Stimulated activated CD8-positive, alpha-beta memory T cell treated with anti-CD3 and anti-CD28 coated beads, Interleukin-4, amount 100 ng/mL, for 48 hours (primary cell): ENCODE measurements at places on chromosomes 2 and 18.
A peak's percentile ranks its signal among the peaks of the same experiment; 100 is the strongest.

DNA sequence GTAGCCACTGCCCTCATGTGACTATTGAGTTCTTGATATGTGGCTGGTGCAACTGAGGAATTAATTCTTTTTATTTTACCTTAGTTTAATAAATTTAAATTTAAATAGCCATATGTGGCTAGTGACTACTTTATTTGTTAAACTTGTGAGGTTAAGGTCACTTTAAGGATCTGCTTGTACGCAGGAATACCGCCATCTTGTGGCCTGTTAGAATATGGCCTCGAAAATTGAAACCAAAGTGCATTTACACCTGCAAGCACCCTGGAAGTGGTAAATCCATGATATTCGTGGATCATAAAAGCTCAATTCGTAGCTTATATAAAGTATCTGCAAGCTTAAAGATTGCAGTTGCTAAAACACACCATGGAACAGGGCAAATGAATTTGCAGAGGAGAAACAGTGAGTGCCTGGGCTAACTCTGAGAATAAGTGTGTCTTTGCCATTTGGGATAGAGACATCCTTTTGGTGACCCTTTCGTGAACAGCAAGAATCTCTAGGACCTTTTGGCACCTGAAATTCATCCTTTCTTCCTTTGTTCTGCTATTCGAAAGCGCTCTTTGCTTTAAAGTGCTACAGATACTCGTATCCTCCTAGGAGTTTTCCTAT lies 59.9 kb upstream of the REG3A start:
- peak; percentile 31 for DNase-seq

- no peak for DNase-seq
These were observed 33.2 kb downstream of the PTPN4 start for GRCh38 chr2:119792907-119793312.

- DNase-seq, result no peak
These were observed 1069.2 kb upstream of the CHAC2 start for GRCh38 chr2:52698408-52698807.

DNA sequence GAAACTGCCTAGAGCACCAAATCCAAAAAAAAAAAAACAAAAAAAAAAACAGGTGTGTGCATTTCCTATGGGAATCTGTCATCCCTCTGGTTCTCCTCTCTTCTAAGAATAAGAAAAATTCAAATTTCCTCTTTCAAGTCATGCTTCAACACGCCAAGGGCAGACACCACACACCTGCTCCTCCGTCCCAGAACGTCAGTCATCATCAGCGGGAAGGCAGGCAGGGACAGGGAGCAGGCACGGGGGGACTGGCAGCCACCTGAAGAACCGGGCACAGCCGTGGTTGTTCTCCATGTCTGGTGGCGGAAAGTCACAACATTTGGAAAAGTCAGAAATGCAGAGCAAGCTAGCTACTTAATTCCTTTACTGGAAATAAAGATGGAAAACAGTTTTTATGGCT lies 214.8 kb downstream of the IKZF2 start:
- no peak for DNase-seq

- no peak for DNase-seq
These were observed 34.3 kb upstream of the CD226 start for GRCh38 chr18:69981948-69982347.

DNA sequence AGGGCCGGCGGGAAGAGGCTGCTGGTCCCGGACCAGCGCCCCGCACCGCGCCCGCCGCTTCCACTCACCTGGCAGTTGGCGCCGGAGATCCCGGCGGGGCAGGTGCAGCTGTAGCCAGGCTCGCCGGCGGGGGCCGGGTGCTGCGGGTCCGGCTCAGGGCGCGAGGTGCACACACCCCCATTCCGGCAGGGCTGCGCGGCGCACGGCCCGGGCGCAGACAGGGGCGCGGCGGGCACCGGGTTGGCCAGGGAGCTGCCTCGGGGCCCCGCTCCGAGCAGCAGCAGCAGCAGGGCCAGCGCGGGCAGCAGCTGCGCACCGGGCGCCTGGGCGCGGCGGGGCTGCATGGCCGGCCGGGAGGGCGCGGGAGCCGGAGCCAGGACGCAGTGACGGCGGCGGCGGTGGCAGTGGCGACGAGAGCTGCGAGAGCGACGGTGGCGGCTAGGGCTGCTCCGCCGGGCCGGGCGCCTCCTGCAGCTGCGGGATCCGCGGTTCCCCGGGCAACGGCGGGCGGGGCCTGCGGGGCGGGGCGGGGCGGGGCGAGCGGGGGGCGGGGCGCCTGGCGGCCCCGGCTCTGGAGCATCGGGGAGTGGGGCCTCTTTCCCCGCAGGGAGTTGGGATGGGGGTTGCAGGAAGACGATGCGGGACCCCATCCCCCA lies at the start of gene DNER:
Gene DNER, minus strand, starts transcription at position 476 of the 656 bp plus-strand sequence. Its CDS starts 132 bp downstream, at position 344.
- peak; percentile 62 for DNase-seq

GRCh38 chr2:60313470-60314172 lies 239.8 kb downstream of the BCL11A start:
- DNase-seq, result no peak

DNA sequence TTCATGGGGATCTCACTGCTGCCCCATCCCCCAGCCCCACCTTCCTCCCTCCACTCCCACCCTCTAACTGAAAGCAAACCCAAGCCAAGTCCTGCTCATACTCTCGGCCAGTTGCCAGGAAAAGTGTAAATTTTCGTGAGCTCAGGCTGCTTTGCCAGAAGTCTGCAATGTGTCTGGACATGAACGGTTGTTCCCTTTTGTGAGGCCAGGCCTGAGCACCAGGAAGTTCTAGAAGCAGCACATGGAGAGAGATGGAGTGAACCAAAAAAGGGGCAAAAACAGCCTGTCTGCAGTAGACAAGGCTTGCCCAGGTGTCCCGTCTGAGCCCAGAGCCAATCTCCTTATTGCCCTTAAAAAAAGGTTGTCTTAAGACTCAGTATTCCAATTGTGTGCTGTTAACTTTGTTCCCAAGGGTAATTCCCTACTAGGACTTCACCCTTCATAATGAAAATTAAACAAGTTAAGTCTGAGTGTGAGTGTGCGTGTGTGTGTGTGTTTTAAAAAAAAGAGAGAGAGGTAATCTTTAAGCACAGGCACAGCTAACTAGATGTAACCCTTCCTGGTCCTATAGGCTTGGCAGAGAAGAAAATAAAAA lies 247.1 kb downstream of the BCL11A start:
- no peak for DNase-seq

GRCh38 chr2:86352727-86353221 lies 15.3 kb upstream of the REEP1 start:
- DNase-seq, result no peak

GRCh38 chr2:98388081-98388480 lies 41.8 kb downstream of the CNGA3 start:
- no peak for DNase-seq

DNA sequence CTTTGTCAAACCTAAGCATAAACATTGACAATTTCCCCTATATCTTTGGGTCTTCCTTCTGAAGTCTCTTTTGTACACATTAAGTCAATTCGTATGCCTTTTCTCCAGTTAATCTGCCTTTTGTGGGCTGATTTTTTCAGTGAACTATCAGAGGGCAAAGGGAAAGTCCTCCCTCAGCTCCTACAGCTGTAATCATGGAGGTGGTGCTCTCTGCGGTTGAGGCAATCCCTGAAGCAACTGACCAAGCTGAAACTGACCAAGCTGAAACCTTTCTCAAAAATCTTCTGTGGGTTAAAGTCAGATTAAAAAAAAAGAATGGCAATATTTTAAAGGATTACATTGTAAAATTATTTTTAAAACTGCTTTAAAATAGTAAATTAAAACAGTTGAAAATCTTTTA lies 105.8 kb upstream of the DNAJC10 start:
- DNase-seq, result no peak
